ENCODE measurements at places on chromosomes 2 and 18.

DNA sequence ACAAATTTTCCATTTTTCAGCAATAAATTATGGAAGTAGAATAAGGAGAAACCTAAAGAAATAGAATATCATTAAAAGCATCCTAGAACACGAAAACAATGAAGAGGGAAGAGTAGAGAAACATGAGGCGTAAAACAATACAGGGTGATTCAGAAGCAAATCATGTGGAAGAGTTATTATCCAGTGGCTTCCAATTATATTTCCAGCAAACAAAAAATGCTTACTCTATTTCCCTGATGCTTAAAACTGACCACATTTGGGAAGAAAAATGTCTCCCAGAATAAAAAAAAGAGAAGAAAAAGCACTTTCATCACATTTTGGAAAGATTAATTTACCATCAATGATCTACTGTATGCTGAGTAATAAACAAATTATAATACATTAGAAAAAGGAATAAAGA lies 192.6 kb downstream of the CD226 start:
- no peak for DNase-seq

- no peak for DNase-seq
These were observed 426.0 kb downstream of the MBD2 start for GRCh38 chr18:53798516-53798915.

GRCh38 chr2:65877331-65878010 lies 445.1 kb upstream of the SPRED2 start:
- DNase-seq, result no peak

GRCh38 chr2:9184361-9184760 lies 22.3 kb upstream of the ASAP2 start:
- no peak for DNase-seq

- no peak for DNase-seq
These were observed 13.1 kb upstream of the MSTN start for GRCh38 chr2:190075623-190076022.

DNA sequence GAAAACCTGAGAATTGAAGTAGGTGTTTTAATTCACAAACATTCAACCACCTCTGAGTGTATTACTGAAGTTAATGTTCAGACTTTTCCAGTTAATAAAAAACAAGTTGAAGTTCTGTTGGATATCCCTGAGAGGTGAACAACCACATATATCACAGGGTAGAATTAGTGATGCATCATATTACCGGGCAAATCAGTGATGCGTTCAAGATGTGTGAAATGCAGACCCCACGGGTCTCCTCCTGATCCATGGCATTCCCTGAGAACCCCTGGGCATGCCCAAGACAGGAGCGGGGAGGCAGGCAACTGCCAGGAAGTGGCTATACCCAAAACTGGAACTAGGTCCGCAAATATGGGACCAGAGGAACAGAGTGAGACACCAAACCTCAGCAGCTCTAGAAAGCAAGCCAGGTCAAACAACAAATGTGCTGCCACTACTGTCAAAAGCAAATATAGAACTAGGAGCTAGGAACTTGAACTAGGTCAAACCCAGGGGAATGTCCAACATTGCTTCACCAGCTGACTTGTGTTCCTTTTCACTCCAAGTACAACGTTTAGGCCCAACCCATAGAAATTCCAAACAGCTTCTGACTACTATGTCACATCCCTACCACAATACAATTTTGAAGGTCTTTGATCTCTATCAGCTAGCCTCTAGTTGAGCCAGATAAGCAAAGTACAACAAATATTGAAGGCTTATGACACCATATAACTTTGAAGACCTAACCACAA lies 20.2 kb downstream of the PSTPIP2 start:
- no peak for DNase-seq
